ENCODE measurements at places on chromosomes 6 and 20.

- no peak for DNase-seq
These were observed 268.4 kb upstream of the IRAK1BP1 start for GRCh38 chr6:78598966-78599365.

DNA sequence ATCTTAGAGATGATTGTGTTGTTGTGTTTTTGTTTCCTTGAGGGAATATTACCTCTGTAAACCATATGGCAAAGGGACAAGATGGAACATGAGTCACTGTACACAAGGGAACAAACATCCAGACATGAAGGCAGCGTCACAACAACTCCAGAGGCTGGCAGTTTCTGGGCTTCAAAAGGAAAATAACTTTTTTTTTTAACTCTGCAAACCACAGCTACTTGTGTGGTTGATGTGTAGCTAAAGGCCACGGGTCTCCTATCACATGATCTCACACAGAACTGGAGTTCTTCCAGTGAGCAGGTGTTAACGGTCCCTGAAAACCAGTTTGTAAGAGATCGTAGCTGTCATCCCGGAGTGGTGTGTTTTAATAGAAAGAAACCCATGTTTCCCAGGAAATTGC is 33.2 kb upstream of the HBS1L start:
- DNase-seq = peak; percentile 39

GRCh38 chr6:43926634-43927531 is 156.9 kb downstream of the VEGFA start:
- peak; percentile 8 for DNase-seq

DNA sequence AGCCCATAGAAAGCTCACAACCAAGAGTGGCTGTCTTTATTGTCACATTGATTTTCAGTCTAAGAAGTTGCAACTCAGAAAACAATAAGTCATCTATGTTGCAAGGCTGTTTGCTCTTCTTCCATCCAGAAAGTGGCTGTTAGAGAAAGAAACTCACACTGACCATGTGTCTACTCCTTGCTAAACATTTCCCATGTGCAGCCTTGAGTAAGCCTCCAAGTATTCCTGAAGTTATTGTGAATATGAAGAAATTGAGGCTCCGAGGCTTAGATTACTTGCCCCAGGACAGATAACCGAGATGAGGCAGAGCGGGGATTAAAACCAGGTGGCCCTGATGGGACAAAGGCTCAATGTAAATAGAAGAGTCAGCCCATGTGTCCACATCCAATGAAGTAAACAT is 105.0 kb downstream of the SPTLC3 start:
- no peak for DNase-seq

DNA sequence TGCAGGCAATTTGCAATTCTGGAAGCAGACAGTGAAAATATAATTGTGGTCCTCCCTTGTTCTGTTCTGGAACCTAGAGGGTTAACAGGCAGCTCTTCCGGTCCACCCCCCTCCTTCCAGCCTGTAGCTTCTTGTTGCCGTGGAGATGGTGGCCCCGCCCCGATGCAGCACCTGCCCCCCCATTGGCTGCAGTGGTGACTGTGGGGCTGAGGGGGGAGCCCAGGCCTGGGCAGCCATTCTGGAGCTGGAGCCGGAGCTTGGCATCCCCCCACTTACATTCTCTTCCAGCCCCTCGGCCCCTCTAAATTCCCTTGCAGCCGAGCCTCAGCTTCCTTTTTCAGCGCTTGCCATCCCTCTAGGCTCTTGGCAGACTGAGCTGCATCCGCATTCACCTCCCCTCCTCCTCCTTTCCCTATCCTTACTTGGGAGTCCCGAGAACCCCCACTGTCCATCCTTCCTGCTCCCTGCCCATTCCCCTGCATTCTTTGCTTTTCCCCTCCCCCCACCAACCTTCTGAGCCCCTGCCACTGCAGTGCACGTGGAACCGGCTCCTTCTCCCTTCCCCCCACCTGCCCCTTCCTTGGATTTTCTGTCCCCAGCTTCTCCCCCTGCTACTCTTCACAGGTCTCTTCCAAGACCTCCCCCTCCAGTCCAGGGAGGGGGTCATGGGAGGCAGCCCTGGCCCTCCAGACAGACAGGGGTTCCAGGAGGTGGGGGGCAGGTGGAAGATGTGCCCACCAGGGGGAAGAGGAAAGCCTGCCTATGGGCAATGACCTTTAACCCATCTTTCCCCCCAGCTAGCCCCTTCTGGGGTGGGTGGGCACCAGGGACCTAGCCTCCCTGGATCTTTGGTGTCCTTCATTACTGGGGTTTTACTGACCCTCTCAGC is 11.4 kb downstream of the SYNGAP1 start:
- DNase-seq = peak; percentile 80

DNA sequence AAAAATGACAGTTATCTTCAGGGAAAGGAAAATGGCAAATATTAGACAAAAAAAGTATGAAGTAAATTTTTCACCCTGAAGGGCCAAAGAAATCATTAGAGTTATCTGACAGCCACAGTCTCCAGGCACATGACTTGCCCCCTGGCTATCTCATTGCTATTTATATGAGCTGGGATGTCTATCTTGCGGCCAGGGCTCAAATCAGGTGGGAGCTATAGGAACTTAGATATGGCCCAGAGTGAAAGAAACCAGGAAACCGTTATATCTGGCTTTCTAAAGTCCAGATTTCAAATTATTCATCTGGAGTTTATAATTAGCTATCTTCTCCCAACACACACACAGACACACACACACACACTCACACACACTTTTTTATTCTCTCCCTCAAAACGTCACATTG is 135.3 kb upstream of the EEF1E1 start:
- DNase-seq = no peak
